Fibroblast of skin of abdomen (primary cell): ENCODE measurements at places on chromosomes 5 and 9.

GRCh38 chr5:174606646-174607045, 117.7 kb upstream of the MSX2 start:
- DNase-seq: no peak

- DNase-seq: no peak
Observed at GRCh38 chr5:122908662-122909061, 63.2 kb downstream of the SNX24 start.

DNA sequence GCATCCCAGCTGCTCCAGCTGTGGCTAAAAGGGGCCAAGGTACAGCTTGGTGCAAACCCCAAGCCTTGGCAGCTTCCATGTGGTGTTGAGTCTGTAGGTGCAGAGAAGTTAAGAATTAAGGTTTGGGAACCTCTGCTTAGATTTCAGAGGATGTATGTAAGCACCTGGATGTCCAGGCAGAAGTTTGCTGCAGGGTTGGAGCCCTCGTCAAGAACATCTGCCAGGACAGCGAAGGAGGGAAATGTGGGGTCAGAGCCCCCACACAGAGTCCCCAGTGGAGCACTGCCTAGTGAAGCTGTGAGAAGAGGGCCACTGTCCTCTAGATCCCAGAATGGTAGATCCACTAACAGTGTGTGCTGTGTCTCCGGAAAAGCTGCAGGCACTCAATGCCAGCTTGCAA, 236.2 kb upstream of the ADRA1B start:
- DNase-seq: no peak

GRCh38 chr5:165996201-165996875, 2295.1 kb upstream of the WWC1 start:
- no peak for DNase-seq

- DNase-seq: no peak
Observed at GRCh38 chr9:98154678-98155077, 35.7 kb upstream of the TRIM14 start.
